ENCODE measurements at places on chromosomes 2 and 18.

GRCh38 chr2:232377319-232377718 lies 1.2 kb upstream of the ALPP start:
- no peak for DNase-seq

GRCh38 chr2:178704876-178705275 lies 102.3 kb downstream of the TTN start:
- DNase-seq, result no peak

DNA sequence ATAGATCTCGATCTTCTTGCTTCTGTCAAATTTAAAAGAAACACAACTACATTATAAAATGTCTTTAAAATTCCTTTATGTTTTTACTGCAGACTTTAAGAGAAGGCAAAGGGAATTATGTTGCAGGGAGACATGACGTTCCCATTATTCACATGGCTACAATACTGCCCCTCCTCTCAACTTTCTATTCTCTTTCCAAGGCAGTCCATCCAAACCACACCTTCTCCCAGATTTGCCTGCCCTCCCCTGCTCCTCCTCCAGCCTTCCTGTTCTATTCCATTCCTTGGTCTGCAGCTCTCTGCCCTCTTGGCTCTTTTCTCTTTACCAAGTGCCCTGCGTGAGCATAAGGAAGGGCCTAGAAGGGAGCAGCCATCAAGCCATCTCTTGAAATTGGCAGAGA lies 61.3 kb downstream of the NABP1 start:
- DNase-seq, result no peak

DNA sequence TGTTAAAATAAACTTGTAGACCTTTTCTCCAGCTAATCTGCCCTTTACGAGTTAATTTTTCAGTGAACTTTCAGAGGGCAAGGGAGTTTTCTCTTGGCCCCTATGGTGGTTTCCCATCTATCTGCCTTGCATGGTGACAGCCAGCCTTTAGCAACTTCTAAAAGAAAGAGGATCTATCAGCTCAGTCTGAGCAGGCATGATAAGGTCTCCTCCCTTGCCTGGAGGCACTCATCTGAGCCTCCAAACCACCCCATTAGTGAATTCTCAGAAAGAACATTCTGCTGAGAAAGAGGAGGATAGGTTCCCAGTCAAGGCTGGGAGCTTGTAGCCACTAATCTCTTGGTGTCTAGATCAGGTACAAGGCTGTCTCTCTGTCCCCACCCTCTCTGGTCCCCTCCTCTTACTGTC lies 10.7 kb upstream of the GYPC start:
- DNase-seq, result no peak

DNA sequence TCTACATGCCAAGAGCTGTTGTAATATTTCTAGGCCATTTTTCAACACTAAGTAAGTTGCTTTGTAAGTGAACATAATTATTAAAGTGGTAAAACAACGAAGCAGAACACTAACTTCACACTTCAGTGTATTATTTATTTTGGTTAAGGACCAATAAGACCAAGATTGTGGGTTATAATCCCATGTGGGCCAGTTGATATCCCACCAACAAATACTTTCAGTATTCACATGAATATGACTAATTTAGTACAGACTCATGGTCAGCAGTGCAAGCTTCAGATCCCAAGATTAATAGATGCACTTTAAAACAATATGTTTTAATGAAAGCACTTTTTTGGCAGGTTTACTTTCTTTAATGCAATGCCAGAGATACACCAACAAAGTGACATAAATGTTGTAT lies 154.3 kb downstream of the LCLAT1 start:
- no peak for DNase-seq
